ENCODE measurements at places on chromosomes 13 and 19. TPM values are rescaled to one million over a fixed set of nuclear protein-coding genes. Genes with fewer than 3 reads are reported as not detected.

Gene TINCR
- 0.99 TPM for total RNA-seq

Gene ZNF442
- total RNA-seq: 2.6 TPM

Gene FOXO1
- total RNA-seq: 39.8 TPM

Gene KLK15
- not detected for total RNA-seq

Gene CCDC124
- 54.2 TPM for total RNA-seq

Gene CLC
- total RNA-seq: not detected

Gene HOOK2
- total RNA-seq: 20.3 TPM

Gene GPR12
- total RNA-seq: not detected

Gene GSX1
- total RNA-seq: not detected

Gene CYP4F8
- total RNA-seq: not detected

Gene LENG8
- 359 TPM for total RNA-seq

Gene ZNF154
- 17.3 TPM for total RNA-seq

Gene RDH8
- not detected for total RNA-seq

Gene PGLYRP1
- total RNA-seq: not detected

Gene TSSK6
- 5.8 TPM for total RNA-seq

Gene CGB1
- total RNA-seq: not detected

Gene PBX4
- total RNA-seq: 46.1 TPM

Gene ADPRHL1
- total RNA-seq: 0.82 TPM

Gene CCDC70
- total RNA-seq: not detected

Gene KLF2
- total RNA-seq: 193 TPM

Gene SIGLEC14
- 0.33 TPM for total RNA-seq

Gene OR7D2
- not detected for total RNA-seq

Gene CC2D1A
- total RNA-seq: 34.8 TPM

Gene SHD
- not detected for total RNA-seq

Gene SIGLEC5
- not detected for total RNA-seq

Gene ACP5
- 35.0 TPM for total RNA-seq

Gene AMER2
- total RNA-seq: not detected

Gene ADGRE1
- total RNA-seq: 0.83 TPM

Gene ZIC5
- not detected for total RNA-seq

Gene BRME1
- 7.2 TPM for total RNA-seq

Gene ZNF836
- total RNA-seq: 25.8 TPM

Gene NCCRP1
- total RNA-seq: not detected

Gene LRP3
- total RNA-seq: 0.14 TPM

Gene LMTK3
- total RNA-seq: 10.2 TPM

Gene GARIN5A
- total RNA-seq: 0.57 TPM

Gene TBXA2R
- total RNA-seq: 1.7 TPM

Gene CYP4F22
- 3.4 TPM for total RNA-seq

Gene SPRYD7
- total RNA-seq: 3.5 TPM

Gene DAND5
- not detected for total RNA-seq

Gene ZNF493
- 34.5 TPM for total RNA-seq

Gene MUC16
- total RNA-seq: 0.03 TPM

Gene ZNF490
- total RNA-seq: 17.4 TPM

Gene ZNF555
- 5.3 TPM for total RNA-seq

Gene CAPNS1
- 400 TPM for total RNA-seq

Gene ADGRE3
- total RNA-seq: not detected

Gene LAIR1
- total RNA-seq: 75.0 TPM

Gene LGALS4
- 3.8 TPM for total RNA-seq

Gene GIPC3
- total RNA-seq: 1.4 TPM

Gene CGB5
- total RNA-seq: not detected

Gene PNMA8C
- total RNA-seq: 0.11 TPM

Gene MED26
- 16.4 TPM for total RNA-seq

Gene CATSPERD
- total RNA-seq: not detected

Gene TEKTIP1
- 11.4 TPM for total RNA-seq

Gene DPF1
- total RNA-seq: 0.31 TPM

Gene ZNF529
- 24.2 TPM for total RNA-seq

Gene NTF4
- total RNA-seq: not detected

Gene ZNF91
- total RNA-seq: 56.9 TPM

Gene FBXO27
- not detected for total RNA-seq

Gene SIGLEC11
- total RNA-seq: not detected

Measured in activated naive CD8-positive, alpha-beta T cell treated with anti-CD3 and anti-CD28 coated beads, Interleukin-2, amount 10 ng/mL, durations not matched to agents 7 days and 5 days (primary cell).